ENCODE measurements at places on chromosomes 1 and 21.

- DNase-seq: no peak
Observed at GRCh38 chr1:12113433-12114339, 50.6 kb downstream of the TNFRSF8 start.

GRCh38 chr1:115068826-115069585 lies 20.3 kb downstream of the TSPAN2 start:
- no peak for DNase-seq

GRCh38 chr1:7383671-7384520 lies 387.2 kb upstream of the VAMP3 start:
- DNase-seq: peak; percentile 27

DNA sequence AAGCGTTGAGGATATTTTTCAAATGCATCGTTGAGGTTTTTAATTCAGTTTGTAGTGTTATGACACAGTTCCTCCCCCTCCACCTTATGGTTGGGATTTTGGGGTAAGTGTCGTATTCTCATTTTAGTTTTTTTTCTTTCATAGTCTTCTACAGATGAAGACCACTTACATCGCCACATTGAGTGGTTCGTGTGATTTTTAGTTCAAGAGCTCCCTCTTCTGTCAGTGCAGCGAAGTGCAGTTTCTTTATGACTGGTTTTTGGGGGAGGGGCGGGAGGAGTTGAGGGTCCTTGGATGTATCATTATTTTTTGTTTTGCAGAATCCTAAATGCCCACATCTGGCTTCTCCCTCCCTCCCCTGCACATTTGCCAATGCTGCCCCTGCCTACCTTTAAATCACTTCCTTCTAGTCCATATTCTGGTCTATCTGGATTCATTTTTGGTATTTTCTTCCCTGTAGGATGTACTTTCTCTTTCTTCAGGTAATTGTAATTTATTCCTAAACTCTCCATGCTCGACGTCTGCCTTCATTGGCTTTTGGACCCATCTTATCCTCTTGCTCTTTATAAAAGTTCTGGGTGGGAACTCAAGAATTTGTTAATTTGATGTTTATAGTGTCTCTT lies 433.1 kb downstream of the CAMTA1 start:
- peak; percentile 88 for DNase-seq

- no peak for DNase-seq
Observed at GRCh38 chr1:117173691-117174090, 37.0 kb downstream of the VTCN1 start.

DNA sequence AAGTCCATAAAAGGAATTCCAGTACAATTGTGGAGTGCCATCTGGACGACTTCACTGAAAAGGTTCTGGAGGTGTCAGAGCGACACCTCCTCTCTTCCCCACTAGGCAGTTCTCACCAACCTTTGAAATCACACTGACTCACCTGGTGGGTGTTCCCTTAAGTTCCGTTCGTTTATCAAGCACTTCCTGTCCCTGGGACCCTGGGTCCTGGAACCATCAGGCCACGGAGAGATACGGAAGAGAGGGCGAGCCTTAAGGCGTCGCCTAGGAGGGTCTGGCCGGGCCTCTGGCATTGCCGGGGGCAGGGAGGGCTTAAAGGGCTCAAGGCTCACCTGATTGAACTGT lies 317 bp downstream of the SPAG17 start:
- no peak for DNase-seq
